ENCODE measurements at places on chromosomes 2 and 18.

DNA sequence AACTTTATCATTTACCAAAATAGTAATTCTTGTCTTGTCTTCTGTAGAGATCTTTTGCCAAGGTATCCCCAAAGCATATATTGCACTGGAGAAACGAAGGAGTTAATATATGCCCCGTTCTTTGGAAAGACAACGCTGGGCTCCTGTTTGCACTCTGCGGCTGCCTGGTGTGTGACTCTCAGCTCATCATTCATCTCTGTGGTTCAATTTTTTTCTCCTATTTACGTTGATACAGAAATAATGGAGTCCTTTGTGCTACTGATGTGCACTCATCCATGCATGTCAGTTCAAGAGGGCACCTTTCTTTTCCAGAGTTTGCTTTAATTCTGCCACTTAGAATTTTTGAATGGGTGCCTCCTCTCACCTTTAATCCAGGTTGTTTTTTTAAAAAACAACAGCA is 655.5 kb downstream of the DCDC2C start:
- no peak for DNase-seq

- DNase-seq = no peak
These were observed 35.4 kb upstream of the LRP2 start for GRCh38 chr2:169397697-169398096.

GRCh38 chr2:133753665-133754064 is 185.4 kb upstream of the NCKAP5 start:
- no peak for DNase-seq

GRCh38 chr2:231332388-231332787 is 63.1 kb upstream of the B3GNT7 start:
- no peak for DNase-seq

DNA sequence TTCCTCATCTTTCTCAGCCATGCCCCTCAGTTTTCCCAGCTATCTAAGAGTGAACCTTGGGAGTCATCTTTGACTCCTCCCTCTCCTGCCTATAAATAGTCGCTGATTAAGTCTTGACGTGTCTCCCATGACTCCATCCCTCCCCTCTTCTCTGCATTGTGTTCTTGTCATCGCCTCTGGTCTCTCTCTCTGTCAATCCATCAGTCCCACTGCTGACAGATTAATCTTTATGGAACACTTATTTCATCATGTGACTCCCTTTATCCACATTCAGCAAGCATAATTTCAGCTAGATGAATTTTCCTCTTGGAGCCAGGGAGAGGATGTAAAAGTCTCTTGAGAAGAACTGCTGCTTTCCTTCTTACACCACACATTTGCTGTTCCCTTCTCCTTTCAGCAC is 9.4 kb downstream of the ADAM23 start:
- DNase-seq = no peak

DNA sequence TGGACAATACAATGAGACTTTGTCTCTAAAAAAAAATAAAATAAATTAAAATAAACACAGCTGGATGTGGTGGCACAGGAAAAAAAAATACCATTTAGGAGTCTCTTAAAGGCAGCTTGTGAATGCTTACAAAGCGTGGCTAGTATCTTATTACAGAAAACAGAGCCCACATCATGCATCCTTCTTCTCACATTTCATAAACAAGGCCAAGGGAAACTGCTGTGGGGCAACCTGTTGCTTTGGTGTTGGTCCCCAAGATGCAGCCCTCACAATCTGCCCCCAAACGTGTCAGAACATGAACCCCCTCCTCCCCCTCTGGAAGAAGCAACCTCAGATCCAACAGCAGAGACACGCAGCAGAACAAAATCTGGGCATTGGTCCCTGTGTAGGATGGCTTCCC is 2.6 kb downstream of the SLC14A1 start:
- no peak for DNase-seq

GRCh38 chr18:24846138-24846537 is 385.7 kb downstream of the HRH4 start:
- DNase-seq = no peak
